Fibroblast of the aortic adventitia (primary cell): ENCODE measurements at places on chromosomes 1 and 21. TPM values are rescaled to one million over a fixed set of nuclear protein-coding genes. Genes with fewer than 3 reads are reported as not detected.

GRCh38 chr1:169999331-169999741 lies 75.2 kb downstream of the KIFAP3 start:
- peak; percentile 69 for DNase-seq

FAF1 gene
- 93.8 and 100 TPM in 2 replicates for total RNA-seq

DNA sequence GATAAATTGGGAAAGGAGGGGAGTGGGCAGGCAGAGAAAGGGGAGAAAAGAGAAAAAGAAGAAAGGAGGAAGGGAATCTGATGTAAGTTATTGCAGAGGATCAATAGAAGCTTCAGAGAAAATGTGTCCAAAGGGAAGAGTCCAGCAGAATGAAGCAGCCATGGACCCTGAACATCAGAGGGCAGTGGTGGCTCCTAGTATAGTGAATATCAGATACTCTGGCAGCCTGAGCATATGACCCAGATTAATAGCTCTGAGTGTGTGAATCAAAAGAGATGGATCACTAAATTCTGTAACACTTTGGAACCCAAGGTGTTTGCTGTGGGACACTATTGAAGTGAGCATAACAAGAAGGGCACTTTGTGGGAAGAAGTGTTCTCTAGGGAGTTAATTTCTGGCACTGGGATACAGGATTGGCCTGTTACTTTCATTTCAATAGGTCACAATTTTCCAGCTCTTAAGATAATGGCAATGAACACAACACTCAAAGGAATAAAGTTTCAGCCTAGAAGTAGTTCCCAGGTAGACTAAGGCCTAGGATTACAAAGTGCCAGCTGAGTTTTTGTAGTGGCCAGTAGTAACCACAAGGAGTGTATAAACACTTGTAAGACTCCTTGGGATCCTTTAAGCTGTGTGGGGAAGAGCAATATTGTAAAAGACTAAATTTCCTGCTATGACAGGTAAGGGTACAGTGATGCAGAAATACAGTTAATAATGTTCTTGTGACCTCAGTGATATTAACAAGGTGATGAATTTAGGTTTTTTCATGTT lies 164.5 kb upstream of the BEND5 start:
- no peak for DNase-seq

PPIAL4G gene
- not detected in 2 replicates for total RNA-seq

DNA sequence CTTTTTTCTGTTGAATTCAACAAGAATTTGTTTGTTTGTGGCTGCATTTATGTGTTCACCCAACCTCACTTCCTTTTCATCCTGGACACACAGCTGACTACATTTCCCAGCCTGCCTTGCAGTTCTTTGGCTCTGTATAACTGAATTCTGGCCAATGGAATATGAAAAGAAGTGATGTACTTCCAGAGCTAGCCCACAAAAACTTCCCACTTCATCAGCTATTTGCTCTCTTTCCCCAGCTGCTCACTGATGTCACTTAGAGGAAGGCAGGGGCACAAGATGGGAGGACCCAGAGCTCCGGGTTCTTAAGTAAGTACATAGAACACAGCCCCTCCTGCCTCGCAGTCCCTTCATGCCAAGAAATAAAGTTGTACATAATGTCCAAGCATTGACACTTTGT lies 235.0 kb upstream of the FGGY start:
- peak; percentile 97 for DNase-seq

CFHR1 gene
- total RNA-seq: 1.1 TPM in 1 of 2 replicates, not detected in the other

SPRR1A gene
- not detected in 2 replicates for total RNA-seq

- no peak for DNase-seq
Observed at GRCh38 chr1:45730075-45730779, 20.2 kb downstream of the IPP start.

RIPK4 gene
- 0.45 TPM in 1 of 2 replicates, not detected in the other for total RNA-seq

DNA sequence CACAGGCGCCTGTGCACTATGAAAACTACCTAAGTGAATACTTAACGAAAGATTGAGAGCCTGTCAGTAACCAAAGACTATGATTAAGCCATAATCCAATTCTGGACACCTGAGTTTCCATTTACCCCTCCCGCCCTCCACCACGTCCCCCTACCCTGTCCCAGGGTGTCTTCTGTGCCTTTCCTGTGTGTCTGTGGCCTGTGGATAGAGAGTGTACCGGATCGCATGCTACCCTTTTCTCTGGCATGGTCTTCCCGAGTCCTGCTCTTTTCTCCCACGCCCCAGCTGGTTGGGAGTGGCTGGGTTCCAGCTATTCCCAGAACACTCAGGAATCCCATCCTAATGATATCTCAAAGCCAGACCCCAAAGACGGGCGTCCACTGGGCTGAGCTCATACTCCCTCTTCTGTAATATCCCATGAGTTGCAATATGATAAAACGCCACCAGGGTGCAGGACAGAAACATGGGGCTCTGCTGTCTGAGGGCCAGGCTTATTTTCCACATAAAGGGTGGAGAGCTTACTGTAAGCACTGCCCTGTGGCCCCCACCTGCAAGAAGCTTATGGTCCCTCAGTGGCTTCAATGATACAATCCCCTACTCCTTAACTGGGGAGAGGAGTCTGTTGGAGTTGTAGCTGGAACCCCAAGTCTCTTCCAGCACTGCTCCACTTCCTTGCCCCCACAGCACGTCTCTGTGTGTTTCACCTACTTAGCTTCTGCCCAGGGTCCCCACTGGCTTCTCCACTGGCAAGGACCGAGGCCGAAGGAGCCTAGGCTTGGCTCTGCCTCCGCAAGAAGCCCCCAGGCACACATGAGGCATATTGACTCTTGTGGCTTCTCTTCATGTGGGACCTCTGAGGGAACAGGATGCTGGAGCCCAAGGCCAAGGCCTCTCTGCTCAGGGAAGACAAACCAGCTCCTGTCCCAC lies 17.6 kb upstream of the ALX3 start:
- DNase-seq: peak; percentile 68

KCNAB2 gene
- total RNA-seq: 4.0 and 9.1 TPM in 2 replicates

DNA sequence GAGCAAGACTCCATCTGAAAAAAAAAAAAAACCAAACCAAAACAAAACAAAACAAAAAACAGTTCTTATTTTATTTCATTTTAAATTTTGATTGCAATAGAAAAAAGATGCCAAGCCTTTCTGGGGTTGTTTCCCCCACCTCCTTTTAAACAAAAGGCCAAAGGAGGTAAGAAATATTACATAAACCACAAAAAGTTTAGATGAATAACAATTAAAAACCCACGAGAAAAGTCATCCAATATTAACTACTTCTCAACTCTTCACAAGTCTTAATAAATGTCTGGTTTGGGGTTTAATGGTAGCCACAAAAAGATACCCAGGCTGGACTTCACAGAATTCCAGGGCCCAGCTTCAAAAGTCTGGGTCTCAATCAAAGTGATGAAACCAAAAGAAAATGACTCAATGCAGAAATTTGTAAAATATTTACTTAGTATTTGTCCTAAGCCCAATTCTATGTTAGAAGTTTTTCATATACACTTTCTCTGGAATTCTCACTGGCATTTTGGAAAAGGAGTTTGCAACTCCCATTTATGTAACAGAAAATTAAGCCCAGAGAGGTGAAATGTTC lies 47.0 kb upstream of the SDC3 start:
- peak; percentile 74 for DNase-seq

GRCh38 chr1:59384443-59384842 lies 87.5 kb downstream of the FGGY start:
- DNase-seq: no peak

GRCh38 chr1:96713649-96714048 lies 7.9 kb upstream of the PTBP2 start:
- no peak for DNase-seq

DNA sequence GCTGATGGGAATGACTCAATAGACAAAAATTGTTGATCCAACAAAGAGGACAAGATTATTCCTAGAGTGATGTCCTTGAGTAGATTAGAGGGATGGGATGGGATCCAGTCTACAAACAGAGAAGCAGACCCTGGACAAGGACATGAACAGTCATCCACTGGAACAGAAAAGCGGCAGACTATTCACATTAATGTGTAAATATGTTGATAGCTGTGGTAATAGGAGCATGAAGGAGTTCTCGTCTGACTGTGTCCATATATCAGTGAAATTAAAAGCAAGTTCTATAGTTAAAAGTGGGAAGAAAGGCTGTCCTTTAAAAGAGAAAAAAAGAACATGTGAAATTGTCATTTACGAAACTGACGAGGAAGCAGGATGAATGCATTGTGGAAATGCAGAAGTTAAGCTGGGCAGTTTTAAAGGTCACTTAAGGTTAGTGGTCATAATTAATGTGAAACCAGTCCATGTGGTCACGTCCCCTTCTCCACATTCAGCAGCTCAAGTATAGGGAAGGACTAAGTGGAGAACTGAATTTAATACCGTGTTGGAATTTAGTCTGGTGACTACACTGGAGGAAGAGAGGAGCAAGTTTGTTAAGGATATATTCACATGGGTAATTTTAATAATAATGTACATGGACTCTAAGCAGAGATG lies 62.1 kb downstream of the PIK3R3 start:
- no peak for DNase-seq

DNA sequence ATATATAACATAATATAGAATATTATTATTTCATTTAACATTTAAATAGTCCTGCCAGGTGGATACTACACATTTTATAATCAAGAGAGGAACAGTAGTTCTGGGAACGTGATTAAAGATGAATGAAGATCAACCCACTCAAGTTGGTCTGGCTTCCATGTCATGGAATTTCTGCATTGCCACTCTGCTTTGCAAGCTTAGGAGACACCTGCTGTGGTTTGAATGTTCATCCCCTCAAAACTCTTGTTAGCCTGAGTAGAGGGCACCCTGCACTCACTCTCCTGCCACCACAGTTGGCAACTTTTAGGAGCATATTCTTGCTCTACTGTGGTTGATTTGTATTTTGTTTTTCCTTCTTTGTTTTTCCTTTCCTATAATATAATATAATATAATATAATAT lies 153.2 kb downstream of the GLUL start:
- DNase-seq: no peak

DNA sequence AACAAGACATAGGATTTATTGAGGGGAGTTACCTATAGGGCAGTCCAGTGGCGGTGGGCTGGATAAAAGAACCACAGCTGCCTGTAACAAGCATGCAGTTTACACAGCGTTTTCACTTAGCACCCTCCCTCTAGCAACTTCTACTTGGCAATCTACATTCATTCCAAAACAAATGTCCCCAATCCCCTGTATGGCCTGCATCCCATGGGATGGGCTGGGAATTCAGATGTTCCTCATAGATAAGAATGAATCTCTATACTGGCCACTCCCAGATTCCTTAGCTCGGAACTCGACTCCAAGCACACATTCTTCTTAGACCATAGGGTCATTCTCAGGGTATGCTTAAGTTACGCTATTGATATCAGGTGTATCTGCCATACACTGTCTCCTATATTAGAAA lies 33.3 kb downstream of the PCP4 start:
- no peak for DNase-seq

GRCh38 chr1:94755675-94756074 lies 64.5 kb upstream of the SLC44A3 start:
- DNase-seq: peak; percentile 98

GRCh38 chr21:44533891-44534627 lies 5.9 kb downstream of the KRTAP10-1 start:
- no peak for DNase-seq

DNA sequence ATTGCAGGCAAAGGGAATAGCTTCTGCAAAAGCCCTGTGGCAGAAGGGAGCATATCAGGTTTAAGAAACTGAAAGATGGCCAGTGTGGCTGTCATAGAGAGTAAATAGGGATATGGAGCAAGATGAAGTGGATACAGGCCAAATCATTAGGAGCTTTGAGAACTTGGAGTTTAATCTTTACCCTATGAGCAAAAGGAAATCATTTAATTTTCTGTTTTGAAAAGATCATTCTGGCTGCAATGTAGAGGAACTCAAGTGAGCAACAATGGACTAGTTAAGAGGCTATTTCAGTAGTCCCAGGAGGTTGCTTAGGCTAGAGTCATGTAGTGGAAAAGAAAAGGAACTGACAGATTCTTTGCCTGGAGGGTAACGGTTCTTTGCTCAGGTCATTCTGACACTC lies 47.2 kb downstream of the RAP1A start:
- peak; percentile 37 for DNase-seq

DNA sequence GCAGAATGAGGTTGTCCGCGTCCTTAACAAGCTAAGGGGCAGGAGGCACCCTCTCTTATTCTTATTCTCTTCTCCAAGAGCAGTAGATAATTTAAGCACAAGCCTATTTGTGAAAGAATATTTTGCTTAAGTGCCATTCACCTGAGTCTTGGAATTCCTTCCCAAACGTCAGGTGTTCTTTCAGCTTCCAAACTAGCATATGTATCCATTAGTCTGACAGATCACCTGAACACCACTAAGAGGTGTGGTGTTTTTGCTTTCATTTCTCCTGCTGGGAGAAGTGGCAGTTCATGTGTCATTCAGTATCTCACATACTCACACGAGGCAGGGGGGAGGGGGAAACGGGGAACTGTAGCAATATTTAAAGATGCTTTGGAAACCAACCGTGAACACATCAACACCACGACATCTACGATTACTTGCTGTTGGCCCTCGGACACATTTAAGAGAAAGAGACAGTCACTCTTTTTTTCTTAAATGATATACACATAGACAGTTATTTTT lies 45.5 kb upstream of the RBM15 start:
- no peak for DNase-seq

- no peak for DNase-seq
Observed at GRCh38 chr1:17112496-17113236, 6.6 kb downstream of the PADI2 start.

RNU1-3 gene
- under 0.01 and 2,882 TPM in 2 replicates for total RNA-seq

- DNase-seq: no peak
Observed at GRCh38 chr1:18925279-18925678, 22.9 kb upstream of the ALDH4A1 start.

DNA sequence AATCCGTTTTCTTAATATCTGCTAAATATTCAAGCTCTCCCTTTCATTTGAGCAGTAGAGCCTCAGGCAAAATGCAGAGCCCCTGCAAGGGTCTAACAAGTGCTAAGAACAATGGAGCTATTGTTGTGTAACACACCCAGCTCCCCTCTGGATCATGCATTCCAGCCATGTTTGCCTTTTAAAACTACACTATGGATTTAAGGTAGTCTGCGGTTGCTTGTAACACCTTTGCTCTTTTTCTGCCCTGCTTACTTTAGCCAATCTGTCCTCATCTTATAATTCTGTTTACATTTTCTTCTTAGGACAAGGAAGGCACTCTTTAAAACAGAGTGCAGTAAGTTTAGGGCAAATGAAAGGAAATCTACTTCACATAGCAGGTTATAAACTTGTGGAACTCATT lies 60.0 kb upstream of the C1orf105 start:
- no peak for DNase-seq

MXRA8 gene
- total RNA-seq: 367 and 605 TPM in 2 replicates
